ENCODE measurements at places on chromosomes 4 and X.

DNA sequence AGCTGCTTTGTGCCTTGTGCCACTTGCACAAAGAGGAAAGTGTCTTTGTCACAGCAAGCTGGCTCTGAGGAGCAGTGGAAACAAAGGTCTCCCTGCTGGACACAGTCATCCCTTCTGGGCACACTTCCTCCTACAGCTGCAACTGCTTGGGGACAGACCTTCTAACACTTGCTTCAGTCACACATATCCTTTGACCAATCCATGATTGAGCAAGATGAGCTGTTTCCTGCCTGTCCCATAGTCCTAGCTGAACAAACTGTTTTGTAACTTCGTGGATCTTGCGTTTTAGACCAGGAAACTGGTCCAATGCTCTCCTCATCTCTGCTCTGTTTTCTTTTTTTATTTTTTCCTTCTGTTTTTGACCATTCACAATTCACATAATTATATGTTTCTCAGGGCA is 98.5 kb downstream of the RRAGB start:
- DNase-seq = no peak

GRCh38 chrX:11135564-11136185 is 24.5 kb downstream of the HCCS start:
- peak; percentile 79 for DNase-seq

DNA sequence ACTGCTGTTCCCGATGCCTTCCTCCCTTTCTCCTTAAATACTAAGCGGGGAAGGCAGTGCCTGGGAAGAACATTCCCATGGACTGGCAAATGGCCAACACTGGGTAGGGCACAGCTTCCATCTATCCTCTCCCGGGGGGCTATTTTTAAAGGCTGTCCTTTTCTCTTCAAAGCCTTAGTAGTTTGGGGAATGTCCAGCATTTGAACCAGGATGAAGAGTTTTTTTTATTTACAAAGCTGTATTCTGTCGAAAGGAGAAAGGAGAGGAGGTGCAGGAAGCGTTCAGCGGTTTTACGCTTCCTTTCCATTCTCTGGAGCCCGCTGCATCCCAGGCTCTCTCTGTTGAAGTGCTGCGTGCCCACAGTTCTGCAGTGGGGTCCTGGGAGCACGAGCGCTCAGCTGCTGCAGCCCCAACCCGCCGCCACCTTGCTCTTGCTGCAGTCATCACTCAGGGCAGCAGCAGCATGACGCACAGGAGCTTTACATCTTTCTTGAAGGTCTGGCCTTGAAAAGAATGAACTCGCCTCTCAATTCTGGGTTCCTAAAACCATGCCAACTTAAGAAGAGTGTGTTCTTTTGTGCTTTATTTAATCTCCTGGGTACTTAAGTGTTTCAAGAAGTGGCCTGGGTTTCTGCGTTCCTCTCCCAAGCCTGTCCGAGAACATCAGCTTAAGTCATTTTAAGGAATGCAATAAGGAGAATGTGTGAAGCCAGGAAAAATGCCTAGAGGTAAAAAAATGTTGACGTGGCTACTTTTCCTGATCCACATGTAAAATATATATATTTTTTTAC is 427.2 kb downstream of the MAPK10 start:
- peak; percentile 26 for DNase-seq

DNA sequence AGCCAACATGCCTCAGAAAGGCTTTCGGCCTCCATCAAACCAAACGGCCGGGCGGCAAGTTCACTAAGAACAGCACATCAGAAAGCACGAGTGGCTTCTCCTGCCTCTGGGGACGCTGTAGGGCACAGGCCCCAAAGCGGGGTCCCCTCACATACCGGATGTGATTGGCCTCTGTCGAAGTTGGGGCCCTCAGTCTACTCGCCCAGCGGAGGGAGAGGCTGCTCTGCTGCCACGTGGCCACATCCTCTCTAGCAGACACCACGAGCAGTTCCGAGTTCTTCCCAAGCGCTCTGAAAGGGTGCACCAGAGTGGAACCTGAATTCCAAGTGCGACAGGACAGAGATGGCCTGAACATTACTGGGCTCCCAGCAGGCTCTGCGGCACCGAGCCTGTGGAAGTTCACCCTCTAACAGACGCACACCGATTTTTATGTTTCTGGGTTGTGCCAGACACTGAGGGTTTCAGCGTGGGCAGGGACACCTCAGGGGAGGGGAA is 21.1 kb downstream of the NOP14 start:
- no peak for DNase-seq

DNA sequence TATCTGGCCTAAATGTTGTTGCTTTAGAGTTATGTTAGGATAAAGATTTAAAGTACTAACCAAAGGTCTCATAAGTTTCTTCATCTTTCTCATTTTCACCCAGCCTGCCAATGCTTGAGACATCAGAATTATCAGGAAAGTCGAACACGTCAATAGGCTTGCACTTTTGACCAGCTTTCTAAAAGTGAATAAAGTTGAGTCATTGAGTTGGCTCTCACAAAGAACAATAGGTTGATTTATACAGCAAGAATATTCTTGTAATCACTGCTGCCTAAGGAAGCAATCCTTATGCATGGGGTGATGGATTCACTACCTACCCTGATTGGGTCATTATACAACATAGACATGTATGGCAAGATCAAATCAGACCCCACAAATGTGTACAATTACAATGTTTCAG is 5.0 kb downstream of the CENPU start:
- no peak for DNase-seq

DNA sequence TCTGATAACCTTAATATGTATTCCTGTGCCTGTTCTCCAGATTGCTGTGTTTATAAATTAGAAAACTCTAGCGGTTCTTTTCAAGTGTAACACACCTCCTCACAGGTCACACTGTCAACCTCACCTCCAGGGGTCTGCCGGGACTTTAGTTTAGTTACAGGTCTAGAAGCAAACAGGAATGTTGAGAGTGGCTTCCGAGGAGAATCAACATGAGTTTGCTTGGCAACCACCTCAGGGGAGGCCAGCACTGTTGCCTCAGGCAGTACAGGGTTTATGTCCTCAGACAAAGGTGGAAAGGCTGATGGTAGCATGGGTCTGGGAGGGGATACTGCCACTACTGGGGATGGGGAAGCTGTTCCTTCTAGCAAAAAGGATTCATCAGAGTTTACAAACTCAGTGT is 438.0 kb downstream of the DTHD1 start:
- no peak for DNase-seq

DNA sequence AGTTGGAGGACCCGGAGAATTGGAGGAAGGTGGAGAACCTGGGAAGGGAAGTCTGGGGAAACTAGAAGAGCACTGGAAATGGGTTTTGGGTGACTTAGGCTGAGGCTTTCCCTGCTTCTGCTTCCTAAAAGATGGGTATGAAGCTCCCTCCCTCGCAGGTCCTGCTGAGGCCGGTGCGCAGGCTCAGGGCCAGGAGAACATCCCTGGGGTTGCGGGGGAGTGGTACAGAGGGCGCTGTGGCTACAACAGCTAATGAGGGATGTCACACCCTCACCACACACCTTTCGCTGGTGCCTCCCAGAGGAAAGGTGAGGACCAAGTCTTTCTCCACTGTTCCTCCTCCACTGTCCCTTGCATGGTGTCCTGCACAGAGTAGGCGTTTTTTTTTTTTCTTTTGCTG is 15.8 kb downstream of the APLN start:
- DNase-seq = no peak

- DNase-seq = no peak
Measured at GRCh38 chr4:62360156-62360545, 1160.0 kb downstream of the ADGRL3 start.

- DNase-seq = no peak
Measured at GRCh38 chr4:104973708-104974107, 173.0 kb upstream of the TET2 start.

DNA sequence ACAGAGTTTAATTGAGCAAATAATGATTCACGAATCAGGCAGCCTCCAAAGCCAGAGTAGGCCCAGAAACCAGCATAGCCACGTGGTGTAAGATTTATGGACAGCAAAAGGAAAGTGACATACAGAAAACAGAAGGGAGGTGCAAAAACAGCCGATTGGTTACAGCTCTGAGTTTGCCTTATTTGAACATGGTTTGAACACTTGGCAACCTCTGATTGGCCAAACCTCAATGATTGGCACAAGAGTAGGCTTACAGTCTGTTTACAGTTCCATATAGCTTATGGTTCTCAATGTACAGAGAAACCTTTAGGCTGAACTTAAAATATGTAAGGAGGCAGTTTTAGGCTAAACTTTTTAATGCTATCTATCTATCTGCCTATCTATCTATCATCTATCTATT is 394.8 kb downstream of the CFAP47 start:
- DNase-seq = no peak

- no peak for DNase-seq
Measured at GRCh38 chr4:173370130-173370476, 651 bp upstream of the SAP30 start.

GRCh38 chr4:156939801-156940200 is 31.8 kb downstream of the PDGFC start:
- no peak for DNase-seq
